RWPE1 (cell line): ENCODE measurements at places on chromosomes 7 and 10.
A peak's percentile ranks its signal among the peaks of the same experiment; 100 is the strongest.

DNA sequence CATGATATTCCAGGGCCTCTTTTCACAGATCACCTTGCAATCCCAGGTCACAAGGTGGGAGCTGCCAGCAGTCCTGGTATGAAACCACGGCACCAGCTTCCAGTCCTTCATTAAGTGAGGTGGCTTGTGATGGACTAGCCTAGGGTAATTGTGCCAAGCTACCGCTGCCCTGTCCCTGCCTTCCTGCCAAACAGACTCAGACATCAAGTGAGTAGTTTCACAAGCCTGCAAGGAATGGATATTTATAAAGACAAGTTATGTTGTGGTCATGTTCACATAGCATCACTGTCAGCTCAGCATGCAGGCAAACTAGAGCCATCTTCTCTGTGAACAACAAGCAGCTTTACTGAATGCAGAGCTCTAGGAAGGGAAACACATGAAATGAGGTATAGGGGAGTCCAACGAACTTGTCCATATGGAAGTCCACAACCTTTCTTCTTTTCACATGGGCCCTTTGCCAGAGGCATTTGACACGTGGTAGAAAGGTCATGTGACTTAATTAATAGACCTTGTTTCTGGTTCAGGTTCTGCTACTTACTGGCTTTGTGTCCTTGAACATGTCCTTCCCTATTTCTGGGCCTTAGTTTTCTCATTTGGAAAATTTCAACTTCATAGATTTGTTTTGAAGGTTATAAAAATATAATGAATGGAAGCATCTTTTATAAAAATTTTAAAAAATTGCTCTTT lies 1061.2 kb downstream of the KCNMA1 start:
- no peak for DNase-seq

- DNase-seq = no peak
These were observed 135.1 kb downstream of the CHRM2 start for GRCh38 chr7:137003566-137003965.

DNA sequence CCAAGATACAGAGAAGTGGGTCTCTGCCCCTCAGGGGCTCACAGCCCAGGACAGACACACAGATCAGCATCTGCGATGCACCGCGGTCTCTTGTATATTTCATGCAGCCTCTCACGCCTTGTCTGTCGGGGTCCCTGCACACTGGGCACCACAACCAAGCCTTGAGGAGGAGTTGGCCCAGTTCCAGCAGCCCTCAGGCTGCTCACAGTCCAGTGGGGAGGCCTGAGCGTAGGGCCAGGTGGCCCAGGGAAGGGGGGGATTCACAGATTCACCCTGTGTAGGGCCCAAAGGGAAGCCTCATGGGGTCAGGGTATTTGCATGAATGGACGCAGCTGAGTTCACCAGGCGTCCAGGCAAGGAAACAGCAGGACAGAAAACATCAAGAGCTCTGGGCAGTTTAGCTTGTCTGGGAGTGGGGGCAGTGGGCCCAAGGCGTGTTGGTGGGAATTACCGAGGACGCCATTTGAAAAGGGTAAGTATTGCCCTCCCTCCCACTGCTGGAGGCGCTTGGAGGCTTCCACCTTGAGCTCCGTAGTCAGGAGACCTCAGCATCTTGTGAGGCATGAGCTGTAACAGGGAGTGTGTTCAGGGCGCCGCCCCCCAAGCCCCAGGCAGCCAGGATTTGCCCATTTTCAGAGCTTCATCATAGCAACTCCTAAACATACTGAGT lies 129.1 kb upstream of the CHST15 start:
- no peak for DNase-seq

DNA sequence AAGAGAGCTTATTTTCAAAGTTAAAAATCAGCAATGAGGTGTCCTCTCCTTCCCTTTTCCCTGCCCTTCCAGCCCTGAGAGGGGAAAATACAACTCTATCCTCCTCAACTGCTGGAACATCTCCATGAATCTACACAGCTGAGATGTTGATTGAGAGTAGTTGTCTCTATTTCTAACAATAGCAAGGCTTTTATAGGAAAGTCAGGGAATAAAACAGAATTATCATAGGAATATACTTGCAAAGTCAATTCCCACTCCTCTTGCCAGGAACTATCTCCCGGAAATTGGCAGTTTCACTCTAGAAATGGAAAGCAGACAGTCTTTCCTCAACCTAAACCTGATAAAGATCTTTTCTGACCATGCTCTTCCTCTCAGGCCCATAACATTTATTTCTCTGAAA lies 8.8 kb downstream of the HGF start:
- DNase-seq = no peak

GRCh38 chr10:614790-615582 lies 74.5 kb downstream of the DIP2C start:
- no peak for DNase-seq

- no peak for DNase-seq
These were observed 35.0 kb upstream of the AGR3 start for GRCh38 chr7:16916738-16917137.

DNA sequence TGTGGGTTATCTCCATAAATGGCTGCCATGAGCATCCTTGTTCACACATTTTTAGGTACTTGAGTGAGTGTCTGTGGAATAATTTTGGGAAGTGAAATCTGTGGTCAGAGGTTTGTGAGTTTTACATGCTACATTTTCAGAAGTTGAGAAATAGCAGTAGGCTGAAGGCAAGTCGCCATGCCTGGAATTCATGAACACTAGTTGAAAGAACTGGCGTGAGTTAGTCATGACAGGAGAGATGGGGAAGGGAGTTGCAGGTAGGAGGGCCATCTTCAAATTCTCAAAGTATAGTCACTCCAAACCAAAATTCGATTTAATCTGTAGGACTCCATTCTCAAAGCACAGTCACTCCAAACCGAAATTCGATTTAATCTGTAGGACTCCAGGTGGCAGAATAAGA lies 89.6 kb downstream of the EGFR start:
- no peak for DNase-seq

- peak; percentile 51 for DNase-seq
These were observed 77.6 kb downstream of the BICC1 start for GRCh38 chr10:58590152-58590840.

GRCh38 chr10:60270426-60270825 lies 119.2 kb downstream of the ANK3 start:
- peak; percentile 4 for DNase-seq

- peak; percentile 62 for DNase-seq
These were observed 12.3 kb downstream of the CAV2 start for GRCh38 chr7:116511552-116512519.

DNA sequence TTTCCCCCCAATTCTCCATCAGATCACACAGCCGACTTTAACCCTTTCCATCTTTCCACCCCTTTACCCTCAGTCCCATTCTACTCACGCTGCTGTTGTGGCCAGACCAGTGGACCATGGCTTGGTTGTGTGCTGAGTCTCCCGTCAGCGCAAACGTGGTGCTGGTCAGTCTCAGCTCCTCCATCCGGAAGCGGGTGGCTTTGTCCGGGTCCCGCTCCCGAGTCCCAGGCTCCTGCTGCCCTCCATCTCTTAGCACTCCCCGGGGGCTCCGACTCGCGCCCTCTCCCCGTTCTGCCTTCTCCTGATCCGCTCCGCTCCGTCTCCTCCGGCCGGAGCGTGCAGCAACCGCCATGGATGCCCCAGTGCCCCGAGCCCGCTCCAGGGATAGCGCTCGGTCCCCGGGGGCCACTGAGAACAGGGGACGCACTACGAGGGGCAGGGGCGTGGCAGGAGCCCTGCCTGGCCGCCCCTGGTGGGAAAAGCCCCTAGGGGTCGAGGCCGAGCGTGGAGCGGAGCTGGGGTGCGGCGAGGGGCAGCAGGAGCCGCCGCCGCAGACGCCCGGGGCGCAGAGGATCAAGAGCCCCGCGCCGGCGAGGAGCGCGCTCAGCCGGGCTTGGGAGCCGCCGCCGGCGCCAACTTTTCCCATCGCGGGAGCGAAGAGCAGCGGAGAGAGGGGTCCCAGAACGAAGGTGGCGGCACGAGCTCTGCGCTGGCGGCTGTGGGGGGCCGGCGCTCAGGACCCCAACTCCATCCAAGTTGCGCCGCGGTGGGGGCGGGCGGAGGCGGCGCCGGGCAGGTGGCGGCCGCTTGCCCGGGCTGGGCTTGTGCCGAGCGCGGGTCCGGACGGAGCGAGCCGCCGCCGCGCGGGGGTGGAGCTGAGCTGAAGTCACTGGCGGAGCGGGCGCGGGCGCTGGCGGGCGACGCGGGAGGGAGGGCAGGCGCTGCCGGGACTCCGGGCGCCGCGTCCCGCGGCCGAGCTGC lies at the start of gene SORCS1:
TSS of gene SORCS1 (minus strand) at position 826 of the 981 bp plus-strand sequence.
- no peak for DNase-seq

GRCh38 chr10:116084161-116084560 lies 188.8 kb downstream of the GFRA1 start:
- no peak for DNase-seq

GRCh38 chr10:81472927-81473470 lies 402.0 kb upstream of the NRG3 start:
- no peak for DNase-seq

GRCh38 chr7:39688611-39689480 lies 65.5 kb downstream of the RALA start:
- DNase-seq = no peak

DNA sequence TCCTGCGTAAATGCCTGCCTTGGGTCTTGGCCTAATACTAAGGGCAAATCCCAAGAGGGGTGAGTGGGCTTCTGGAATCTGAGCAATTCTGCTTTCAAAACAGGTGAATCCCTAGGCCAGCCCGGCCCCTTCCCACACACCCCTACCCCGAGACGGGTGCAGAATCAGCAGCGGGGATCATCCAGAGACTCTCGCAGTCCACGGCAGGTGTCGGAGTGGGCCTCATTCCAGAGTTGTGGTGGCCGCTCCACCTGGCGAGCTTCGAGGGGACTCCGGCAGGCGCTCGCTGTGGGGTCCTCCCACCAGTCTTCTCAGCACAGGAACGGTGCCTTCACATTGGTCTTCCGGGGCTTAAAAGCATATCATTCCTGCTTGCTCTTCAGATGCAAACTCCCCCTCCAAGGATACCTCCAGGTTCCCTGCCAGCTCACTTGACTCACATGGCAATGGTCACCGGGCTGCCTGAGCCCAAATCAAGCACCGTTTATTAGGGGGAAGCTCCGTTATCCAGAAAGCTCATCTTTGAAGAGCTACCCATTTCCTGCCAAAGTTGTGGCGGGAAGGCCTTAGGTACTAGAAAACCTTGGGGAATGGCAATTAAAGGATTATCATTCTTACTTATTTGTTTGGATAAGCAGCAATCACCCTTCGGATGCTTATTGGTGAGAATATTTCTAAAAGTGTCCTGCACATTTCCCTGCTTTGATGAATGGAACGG lies 67.6 kb downstream of the PRKAG2 start:
- DNase-seq = no peak

GRCh38 chr7:48033922-48034321 lies 1.4 kb upstream of the C7orf57 start:
- DNase-seq = no peak

DNA sequence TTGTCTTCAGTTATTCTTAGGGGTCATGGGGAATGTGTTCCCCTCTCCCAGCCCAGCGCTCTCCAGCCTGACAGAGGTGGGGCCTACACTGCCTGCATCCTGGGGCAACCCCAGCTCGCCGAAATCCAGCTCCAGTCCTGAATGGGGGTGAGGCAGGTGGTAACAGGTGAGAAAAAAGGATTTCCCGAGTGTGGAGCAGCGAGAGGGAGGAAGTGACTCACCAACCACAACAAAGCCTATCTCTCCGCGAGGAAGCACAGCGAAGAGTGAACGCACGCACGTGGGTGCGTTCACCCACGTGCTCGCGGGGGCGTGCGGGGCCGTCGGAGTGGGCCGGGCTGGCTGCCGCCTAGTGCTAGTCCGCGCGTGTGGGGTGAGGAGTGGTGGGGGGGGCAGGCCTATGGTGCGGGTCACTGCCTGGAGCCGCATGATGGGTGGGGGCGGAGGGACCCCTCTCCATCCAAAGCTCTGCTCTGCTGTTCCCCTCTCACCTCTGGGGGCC lies 855 bp upstream of the PALD1 start:
- DNase-seq = peak; percentile 87

- DNase-seq = no peak
These were observed 753.8 kb downstream of the AUTS2 start for GRCh38 chr7:70352088-70352487.

GRCh38 chr7:73892003-73892999 lies 31.3 kb downstream of the TMEM270 start:
- no peak for DNase-seq

DNA sequence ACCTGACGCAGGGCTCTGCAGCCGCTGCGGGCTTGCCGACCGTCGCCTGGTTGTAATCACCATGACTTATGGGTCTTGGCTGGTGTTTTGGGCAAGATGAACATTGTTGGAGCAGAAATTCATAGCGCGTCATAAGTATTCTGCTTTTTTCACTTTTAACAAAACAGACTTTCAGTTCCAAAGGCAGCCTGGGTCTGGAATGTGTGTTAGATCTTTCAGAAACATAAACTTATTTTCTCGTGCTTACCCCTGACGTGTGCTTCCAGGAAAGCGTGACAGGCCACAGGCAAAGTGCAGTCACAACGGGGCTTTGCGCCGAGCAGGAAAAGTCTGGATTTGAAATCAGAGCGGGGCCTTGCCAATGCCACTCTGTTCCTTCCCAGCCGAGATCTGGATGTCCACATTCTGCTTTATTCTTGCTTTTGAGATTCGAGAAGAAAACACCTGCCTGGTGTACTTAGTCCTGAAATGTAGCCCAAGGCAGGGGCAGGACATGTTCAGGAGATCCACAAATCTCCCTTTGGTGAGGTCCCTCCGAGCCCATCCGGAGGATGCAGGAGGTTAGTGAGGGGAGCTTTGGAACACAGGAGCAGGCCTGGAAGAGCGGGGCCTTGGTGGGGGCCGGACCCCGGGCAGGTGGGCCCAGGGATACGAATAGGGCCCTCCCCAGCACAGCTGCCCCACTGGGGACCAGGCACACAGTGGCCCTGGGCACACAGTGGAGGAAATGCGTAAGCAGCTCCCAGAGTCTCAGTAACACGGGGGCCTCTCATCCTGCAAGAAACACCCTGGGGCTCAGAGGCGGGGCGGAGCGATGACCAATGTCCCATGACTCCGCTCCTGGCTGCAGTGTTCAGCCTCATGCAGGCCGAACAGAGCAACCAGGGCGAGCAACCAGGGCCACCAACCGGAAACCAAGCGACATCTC lies 49.5 kb upstream of the EBF3 start:
- no peak for DNase-seq

DNA sequence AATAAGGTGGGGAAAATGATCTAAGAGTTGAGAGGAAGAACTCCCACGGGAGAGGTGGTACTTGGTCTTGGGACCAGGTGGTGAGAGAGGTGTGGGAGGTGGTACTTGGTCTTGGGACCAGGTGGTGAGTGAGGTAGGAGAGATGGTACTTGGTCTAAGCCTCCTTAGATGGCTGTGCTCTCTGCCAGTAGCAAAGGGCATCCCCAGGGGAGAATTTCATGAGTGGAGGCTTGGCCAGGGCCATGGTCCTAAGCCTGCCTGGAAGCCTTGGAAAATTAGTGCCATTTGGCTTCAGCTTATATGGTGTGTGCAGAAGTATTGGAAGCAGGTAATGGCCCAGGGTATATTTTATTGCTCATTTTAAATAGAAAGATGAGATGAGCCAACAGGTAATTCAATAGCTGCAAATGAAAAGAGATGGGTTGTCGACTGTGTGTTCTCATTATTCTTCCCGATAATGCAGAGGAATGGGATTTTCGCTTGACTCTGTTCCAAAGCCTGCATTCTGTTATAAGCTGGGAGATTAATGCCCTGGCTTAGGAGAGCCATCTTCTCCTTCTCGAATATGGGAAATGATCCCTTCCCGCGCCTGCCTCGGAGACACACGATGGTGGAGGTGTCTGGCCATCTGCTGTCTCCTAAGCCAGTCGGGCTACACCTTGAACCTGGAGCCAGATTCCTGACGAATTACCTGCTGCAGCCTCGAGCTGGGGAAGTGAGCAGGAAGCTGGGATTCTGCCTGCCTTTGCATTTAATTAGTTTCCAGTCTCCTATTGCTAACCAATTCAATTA lies 287.8 kb downstream of the GALNT17 start:
- no peak for DNase-seq
